ENCODE measurements at places on chromosomes 11 and 22.

DNA sequence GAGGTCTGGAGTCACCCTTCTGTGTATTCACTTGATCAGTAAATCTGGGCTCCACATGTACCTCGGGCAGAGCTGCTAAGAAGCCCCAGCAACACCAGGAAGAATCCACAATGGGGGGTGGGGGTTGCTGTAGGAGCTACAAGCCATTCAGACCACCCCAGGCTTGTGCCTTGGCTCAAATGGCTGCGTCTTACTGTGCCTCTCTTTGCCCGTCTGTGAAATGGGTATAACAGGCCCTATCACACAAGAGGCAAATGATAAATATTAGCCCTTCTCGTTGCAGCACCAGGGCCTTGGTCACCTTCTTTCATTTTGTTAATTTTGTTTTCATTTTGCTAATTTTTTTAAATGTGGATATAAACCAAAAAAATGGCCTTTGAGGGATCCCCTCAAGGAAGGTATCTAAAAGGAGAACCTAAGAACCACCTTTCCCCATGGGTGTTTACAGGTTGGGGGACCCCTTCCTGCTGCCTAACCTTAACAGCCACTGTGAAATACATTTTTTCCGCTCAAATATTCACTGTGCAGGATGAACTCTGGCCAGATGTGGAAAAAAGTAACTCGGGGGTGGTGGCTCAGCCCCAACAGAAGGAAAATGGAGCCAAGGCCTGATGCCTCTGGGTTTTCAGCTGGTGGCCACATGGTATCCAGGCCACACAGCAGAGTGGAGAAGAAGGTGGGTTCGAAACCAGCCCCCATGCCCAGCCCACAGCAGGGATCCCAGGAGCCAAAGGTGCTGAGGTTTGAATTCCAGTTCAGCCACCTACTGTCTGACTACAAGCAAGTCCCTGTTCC is 284.0 kb downstream of the MN1 start:
- DNase-seq = no peak

- DNase-seq = no peak
Measured at GRCh38 chr11:11171854-11172253, 181.2 kb downstream of the CSNK2A3 start.

DNA sequence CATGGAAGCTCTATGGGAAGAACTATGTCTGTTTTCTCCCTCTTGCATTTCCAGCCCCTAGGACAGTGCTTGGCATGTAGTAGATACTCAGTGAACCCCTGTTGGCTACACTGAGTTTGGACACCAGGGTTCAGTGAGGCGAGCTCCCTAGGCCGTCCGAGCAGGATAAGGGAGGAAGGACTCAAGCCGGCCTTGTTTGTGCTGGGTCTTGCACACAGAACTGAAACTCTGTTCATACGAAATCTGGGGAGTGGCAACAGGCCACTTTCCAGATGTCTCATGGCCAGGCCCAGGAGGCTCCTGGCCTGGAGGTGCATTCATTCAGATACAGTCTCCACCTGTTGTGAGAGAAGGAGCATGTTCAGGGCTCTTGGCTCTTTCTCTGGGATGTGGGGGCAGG is 23.6 kb upstream of the LMO1 start:
- DNase-seq = no peak

DNA sequence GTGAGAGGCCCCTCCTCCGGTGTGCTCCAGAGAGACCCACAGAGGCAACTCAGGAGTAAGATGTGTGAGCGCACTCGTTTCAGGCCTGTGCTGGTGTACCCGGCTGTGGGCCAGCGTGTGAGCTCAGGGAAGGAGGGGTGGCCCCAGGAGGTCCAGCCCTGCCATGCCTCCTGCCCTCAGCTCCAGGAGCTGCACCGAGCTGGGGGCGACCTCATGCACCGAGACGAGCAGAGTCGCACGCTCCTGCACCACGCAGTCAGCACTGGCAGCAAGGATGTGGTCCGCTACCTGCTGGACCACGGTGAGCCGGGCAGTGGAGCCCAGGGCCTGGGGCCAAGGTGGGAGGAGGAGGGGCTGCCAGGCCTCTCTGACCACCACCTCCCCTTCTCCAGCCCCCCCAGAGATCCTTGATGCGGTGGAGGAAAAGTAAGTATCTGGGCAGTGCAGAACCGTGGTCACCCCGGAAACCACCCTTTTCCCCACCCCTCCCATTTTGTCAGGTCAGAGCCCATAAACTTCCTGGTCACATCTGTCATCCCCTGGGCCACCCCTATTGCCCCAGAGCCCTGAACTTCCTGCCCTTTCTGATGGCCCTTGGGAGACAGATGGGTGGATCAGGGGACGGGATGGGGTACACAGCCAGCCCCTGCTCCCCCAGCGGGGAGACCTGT is 2.5 kb upstream of the MDK start:
- DNase-seq = no peak

DNA sequence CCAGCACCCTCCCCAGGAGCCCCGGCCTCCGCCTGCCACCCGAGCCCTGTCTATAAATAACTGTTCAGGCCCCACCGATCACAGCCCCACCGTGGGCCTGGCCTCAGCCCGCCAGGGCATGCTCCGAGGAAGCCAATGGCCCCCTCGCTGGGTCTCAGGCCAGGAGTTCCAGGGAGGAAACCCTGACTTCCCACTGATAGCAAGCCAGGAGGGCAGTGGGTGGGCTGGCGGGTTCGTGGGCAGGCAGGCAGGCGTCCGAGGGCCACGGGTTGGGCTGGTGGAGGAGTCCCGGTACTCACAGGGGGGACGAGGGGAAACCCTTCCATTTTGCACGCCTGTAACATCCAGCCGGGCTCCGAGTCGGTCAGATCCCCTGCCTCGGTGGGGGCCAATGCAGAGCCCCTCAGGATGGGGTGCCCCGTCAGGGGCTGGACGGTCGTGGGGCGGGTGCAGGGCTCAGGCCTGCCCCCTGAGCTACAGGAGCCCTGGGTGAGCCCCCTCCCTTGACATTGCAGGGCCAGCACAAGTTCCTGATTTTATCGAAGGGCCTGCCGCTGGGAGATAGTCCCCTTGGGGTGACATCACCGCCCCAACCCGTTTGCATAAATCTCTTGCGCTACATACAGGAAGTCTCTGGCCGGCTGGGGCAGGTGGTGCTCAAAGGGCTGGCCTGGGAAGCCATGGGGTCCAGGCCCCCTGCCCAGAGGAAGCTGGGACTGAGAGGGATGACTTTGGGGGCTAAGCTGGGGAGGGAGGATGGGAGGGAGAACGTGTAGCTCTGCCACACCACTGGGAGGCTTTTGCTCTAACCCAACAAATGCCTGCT is at the start of gene SPI1:
Gene SPI1 (minus strand): TSS at position 538 of the 826 bp plus-strand sequence. CDS start 194 bp downstream, at position 344.
- DNase-seq = no peak

All from stimulated activated CD8-positive, alpha-beta memory T cell treated with anti-CD3 and anti-CD28 coated beads, Interleukin-15, amount 100 ng/mL, for 1 hour (primary cell).